Panc1 (cell line): ENCODE measurements at places on chromosomes 1 and 21.

DNA sequence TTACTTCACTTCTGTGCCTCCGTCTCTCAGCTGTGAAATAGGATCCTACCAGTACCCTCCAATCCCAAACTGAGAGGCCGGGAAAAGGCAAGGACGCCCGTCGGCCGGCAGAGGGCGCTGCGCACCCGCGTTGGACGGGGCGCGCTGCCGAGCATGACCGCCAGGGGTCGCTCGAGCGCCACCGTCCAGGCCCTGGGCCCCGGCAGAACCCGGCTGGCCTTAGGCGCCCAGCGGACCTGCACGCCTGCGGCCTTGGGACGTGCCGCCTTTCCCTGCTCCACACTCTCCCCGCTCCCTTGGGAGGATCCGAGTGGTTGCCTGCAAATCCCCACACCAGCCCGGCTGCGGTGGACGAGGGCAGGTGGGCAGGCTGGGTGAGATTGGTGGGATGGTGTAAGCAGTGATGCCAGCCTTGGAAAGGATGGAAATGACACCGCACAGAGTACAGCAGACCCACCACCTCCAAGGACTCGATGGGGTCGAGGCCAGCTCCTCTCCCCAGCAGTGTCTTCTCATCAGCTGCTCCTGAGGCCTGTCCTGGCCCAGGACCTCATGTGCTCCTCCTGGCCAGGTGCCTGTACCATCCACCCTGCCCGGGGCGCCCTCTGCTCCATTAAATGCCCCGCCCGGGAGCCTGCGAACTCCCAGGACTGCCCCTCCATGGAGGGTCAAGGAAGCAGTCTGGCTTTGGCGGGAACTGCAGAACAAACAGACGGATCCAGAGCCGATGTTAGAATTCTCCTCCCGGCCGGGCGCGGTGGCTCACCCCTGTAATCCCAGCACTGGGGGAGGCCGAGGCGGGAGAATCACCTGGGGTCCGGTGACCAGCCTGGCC lies 47.4 kb upstream of the LBR start:
- H3K4me3 ChIP-seq = peak overlapping the region; percentile 26
- no peaks in the 10 kb centered on the region for H3K27me3 ChIP-seq
- no peak overlapping the region for H3K27ac ChIP-seq
- H3K36me3 ChIP-seq = no peaks in the 10 kb centered on the region
- DNase-seq = no peak
- no peaks in the 10 kb centered on the region for H3K4me1 ChIP-seq

- no peak overlapping the region for H3K4me3 ChIP-seq
- H3K4me1 ChIP-seq = peaks cover 4% of the 10 kb centered on the region; the same call in 1 of the 2 replicates
- no peaks in the 10 kb centered on the region for H3K27me3 ChIP-seq
- DNase-seq = peak; percentile 20
- H3K27ac ChIP-seq = no peak overlapping the region
- H3K36me3 ChIP-seq = peaks cover 4% of the 10 kb centered on the region; the same call in 1 of the 2 replicates
Measured at GRCh38 chr1:32933742-32934322, 30.8 kb downstream of the RNF19B start.

- H3K27ac ChIP-seq = no peak overlapping the region
- no peak for DNase-seq
- H3K27me3 ChIP-seq = no peaks in the 10 kb centered on the region
Measured at GRCh38 chr1:212242288-212242984, 42.8 kb upstream of the PPP2R5A start.

GRCh38 chr1:200228486-200228885 lies 181.3 kb downstream of the ZNF281 start:
- H3K4me1 ChIP-seq = no peaks in the 10 kb centered on the region
- H3K36me3 ChIP-seq = no peaks in the 10 kb centered on the region
- no peak overlapping the region for H3K4me3 ChIP-seq
- H3K27ac ChIP-seq = no peak overlapping the region
- DNase-seq = no peak

- no peak for DNase-seq
- H3K36me3 ChIP-seq = no peaks in the 10 kb centered on the region
- no peak overlapping the region for H3K27ac ChIP-seq
- no peaks in the 10 kb centered on the region for H3K4me1 ChIP-seq
Measured at GRCh38 chr1:93969371-93969770, 60.1 kb upstream of the GCLM start.
